ENCODE measurements at places on chromosomes 16 and 17. TPM values are rescaled to one million over a fixed set of nuclear protein-coding genes. Genes with fewer than 3 reads are reported as not detected.

DNA sequence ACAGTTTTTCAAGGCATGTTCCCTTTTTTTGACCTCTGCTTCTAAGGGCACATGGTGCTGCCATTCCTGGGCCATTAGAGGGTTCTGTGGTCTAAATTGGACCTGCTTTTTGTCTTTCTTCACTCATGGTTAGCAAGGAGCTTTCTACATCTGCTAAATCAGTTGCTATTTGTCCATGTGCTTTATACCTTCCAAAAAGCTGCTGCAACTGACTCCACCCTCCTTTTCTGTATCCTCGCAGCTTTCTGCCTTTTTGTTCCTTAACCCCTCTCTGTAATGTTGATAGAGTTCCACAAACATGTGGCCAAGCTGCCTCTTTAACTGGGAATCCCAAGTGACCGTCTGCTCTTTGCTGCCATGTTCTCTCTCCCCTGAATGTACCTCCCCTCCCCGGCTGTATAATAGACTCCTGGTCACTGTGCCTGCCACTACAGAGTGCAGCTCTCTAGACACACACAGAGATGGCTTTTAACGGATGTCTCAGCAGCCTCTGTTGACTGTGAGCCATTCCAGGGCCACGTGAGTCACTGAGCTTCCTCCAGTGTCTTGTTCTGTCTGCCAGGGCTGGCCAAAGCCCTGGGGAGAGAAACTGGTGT lies 57.4 kb upstream of the TEKT3 start:
- DNase-seq: peak; percentile 22

Gene HOXB7
- 0.18 TPM for total RNA-seq

DNA sequence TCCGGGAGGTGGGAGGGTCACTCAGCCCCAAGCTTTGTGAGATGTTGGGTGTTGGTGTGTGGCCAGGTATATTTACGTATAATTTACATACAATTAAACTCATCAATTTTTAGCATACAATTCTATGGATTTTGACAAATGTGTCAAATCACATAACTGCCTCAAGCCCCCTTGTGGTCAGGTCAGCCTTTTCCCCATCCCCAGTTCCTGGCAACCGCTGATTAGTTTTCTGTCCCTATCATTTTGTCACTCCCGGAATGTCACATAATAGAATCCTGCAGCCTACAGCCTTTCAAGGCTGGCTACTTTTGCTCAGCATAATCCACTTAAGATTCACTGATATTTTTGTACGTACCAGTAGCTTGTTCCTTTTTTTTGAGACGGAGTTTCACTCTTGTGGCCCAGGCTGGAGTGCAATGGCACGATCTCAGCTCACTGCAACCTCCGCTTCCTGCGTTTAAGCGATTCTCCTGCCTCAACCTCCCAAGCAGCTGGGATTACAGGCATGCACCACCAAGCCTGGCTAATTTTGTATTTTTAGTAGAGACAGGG lies 19.3 kb upstream of the RAI1 start:
- no peak for DNase-seq

- no peak for DNase-seq
Measured at GRCh38 chr16:57413733-57414132, 9.2 kb downstream of the CCL17 start.

DNA sequence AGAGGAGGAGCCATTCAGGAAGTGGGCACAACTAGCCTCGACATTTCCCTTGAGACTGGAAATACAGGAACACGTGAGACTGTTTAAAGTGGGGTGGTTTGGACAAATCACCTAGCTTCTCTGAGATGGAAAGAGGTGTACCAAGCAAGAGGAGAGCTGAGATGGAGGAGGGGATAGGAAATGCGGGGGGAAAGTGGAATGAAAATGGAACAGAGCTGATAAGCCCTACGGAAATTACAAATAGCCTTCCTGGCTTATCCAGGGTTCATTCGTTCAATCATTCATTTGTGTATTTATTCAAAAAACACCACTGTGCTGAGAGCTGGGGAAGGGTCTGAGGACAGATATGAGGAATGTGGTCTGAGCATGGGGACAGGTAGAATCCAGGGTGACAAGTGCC lies 64.1 kb downstream of the ASIC2 start:
- DNase-seq: no peak

- DNase-seq: peak; percentile 14
Measured at GRCh38 chr17:33725675-33726271, 432.7 kb upstream of the ASIC2 start.
